ENCODE measurements at places on chromosomes 16 and 17.

DNA sequence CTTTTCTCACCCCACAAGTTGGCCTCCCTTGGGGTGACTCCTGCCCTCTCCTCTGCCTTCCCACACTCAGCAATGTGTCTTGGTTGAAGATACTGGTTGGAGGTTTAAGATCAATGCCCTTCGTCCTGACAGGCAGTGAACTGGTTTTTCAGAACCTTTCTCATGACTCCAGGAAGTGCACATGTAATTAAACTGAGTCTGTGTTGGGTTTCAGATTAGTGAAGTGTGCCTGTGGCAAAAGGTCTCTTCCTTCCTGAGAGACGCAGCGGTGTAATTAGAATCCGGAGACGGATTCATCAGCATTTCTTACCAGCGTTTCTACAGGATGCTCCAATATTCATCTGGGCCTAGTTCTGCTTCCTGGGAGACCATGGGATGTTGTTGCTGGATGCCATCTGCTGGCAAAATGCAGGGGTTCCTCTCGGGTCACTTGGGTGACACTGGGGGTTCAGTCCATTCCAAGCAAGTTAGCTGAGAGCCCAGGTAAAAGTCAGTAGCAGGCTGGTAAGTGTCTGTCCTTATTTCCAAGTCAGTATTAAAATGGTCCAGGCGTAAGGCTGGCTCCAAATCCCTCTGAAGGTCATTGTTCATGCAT, 233.3 kb downstream of the XYLT1 start:
- DNase-seq: no peak

DNA sequence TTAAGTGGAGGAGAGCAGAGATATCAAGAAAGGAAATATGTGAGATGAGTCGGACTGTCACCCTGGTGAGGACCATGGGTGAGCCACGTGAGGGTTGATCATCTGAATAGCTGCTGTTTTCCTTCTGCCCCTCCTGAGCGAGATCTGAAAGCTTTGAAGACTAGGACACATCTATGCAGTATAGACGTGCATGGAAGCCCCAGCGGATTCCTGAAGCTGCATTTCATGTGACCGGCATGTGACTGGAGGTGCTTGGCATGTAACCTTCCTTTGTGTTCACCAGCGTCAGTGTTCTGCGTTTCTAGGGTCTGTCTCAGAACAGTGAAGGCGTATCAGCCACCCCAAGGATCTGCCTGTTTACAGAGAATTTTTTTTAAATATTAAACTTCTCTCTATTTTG, 75.1 kb downstream of the MSI2 start:
- DNase-seq: no peak

DNA sequence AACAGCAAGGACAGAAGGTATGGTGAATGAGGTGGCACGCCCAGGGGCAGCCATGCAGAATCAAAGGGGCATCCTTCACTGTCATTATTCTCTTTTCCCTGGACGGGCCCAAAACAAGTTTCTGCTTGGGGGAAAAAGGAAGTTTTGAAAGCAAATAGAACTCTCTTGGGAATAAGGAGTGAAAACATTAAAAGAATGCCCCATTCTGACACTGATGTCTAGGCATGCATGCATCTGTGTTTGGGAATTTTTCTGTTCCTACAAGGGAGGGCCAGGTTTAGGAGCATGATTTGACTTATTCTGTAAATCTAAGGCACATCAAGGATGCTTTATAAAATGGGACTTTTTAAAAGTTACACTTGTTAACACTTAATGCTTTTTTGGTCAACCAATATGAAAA, 34.3 kb upstream of the SLC12A3 start:
- DNase-seq: no peak

GRCh38 chr17:59680314-59680713, 26.9 kb downstream of the PTRH2 start:
- no peak for DNase-seq

DNA sequence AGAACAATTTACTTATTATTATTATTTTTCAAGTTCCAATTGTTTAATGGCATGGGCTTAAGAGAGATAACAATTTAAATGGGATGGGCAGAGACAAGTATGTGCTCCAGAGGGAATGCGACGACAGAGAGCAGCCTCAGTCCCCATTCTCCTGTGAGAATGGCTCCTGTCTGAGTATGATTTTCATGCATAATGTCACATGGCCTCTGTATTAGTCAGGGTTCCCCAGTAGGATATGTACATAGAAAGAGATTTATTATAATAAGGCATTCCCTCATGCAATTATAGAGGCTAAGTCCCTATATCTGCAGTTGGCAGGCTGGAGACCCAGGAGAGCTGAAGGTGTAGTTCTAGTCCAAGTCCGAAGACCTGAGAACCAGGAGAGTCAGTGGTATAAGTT, 22.9 kb upstream of the NKD1 start:
- DNase-seq: no peak

DNA sequence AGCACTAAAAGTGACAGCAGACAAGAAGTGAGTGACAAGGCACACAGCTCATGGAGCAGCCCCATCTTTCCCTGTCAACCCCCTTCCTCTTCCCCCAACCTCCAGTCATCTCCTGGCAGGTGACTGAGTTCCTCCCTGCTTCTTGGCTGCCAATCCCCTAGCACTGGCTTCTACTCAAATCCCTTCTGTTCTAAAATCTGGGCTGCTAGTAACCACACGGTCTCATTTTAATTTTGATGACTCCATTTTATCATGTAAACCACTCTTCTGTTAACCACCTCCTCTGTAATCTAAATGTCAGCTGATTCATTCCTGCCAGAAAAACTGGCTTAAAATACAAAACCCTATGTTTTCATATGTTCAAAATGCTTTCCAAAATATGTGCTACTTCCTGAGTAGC, 419.8 kb upstream of the MON1B start:
- DNase-seq: no peak

DNA sequence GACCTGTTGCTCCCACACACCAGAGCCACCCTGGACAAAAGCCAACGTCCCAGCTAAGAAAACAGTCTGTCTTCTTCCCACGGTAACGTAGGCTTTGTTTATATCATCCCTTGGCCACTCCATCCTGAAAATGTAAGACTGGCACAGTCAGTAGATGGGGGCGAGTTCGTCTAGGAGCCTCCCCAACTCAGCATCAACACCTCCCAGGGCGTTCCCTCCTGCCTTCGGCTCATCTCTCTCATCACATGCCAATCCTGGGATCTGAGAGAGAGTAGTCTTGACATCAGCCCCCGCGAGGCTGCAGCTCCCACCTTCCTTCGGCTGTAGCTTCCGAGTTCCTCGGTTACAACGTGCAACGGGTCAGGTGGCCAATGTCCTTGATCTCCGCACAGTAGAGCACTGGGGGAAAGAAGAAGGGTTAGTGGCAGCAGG, 894 bp downstream of the RNF227 start:
- DNase-seq: no peak

DNA sequence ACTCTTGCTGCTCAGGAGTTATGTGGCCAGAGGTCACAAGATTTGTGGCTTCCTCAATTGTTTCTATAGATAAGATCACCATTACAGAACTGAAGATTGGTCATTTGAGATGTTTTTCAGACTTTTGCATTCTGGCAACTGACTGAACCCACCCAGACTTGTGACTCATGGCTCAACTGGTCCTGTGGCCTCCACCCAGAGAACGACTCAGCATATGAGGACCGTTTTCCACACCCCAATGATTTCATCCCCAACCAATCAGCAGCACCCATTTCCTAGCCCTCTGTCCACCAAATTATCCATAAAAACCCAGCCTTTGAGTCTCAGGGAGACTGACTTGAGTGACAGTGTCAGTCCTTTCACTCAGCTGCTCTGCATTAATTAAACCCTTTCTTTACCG, 143.2 kb upstream of the ASIC2 start:
- DNase-seq: no peak

GRCh38 chr17:34993031-34993430, 12.7 kb downstream of the LIG3 start:
- no peak for DNase-seq

GRCh38 chr17:79045842-79046196, 21.9 kb downstream of the C1QTNF1 start:
- peak; percentile 85 for DNase-seq

DNA sequence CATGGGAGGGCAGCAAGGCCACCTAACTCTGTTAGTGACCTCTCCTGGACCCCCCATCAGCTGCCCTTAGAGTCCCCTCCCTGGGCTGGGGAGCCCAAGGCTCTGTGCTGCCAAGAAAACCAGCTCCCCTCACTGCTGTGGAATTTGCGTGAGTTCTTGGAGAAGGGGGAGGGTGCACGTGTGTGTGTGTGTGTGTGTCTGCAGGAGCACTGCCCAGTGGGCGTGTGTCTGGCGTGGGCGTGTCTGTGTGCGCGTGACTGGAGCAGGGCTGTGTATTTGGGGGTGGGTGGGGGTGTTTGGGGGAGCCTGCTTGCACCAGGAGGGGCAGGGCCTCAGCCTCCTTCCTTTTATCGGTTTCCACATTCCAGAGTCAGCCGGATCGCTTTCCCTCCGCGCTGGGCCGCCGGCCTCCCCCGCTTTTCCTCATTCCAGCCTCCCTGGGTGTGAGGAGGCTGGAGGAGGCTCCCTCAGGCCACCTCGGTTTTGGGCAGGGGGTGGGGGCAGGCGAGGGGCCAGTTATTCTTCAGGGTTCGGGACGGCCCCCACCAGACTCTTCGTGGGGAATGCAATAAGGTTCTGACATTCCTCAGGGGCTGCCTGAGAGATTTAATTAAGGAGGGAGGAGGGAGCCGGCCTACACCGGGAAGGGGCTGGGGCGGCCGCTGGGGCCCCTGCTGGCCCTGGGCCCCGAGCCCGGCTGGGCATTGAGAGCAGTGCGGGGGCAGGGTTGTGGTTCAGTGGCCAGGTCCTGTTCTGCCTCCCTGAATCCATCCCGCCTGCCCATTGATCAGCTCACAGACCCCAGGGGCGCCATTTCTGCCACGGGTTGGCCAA, 2.5 kb downstream of the VASN start:
- no peak for DNase-seq

DNA sequence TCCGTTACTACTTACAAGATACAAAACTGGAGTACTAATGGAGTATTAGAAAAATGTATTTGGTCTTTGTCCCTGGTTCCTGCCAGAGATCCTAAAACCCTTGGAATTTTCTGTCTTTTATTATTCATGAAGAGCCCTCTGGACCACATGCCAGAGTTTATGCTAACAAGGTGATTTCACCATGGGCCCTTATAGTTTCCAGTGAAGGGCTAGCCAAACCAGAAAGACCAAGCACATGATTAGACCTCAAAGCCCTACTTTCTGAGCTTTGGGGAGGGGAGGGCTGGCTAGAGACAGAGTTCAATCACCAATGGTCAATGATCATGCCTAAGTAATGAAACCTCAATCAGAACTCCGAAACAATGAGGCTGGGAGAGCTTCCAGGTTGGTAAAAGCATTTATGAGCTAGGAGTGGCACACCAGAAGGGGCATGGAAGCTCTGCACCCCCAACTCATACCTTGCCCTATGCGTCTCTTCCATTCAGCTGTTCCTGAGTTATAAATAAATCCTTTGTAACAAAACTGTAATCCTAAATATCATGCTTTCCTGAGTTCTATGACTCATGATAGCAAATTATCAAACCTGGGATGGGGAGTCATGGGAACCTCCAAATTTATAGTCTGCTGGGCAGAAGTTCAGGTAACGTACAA, 10.4 kb downstream of the DCUN1D3 start:
- no peak for DNase-seq

- no peak for DNase-seq
These were observed 23.7 kb downstream of the CNGB1 start for GRCh38 chr16:57947261-57947660.

GRCh38 chr17:9924735-9925191, 19.7 kb upstream of the RCVRN start:
- DNase-seq: peak; percentile 76

- peak; percentile 29 for DNase-seq
These were observed 9.7 kb upstream of the ARL2BP start for GRCh38 chr16:57235128-57236021.

- no peak for DNase-seq
These were observed 84.0 kb upstream of the TNRC6C start for GRCh38 chr17:77874303-77875050.

DNA sequence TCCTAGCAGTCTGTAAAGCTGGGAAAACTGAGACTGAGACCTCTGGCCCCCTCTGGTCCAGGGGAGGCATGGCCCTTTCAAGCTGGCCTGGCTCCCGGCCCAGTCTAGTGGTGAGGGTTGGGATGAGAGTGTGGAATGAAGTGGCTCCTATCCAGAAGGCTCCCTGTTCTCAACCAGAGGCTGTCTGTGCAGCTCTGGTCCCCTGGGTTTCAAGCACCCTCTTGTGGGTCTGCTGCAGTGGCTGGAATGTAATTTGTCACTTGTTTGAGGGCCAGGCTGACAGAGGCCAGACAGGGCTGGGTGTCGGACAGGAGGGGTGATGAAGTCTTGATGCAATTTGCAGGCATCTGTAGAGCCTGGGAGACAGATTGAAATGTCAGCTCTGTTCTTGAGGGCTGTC, 22.1 kb upstream of the PHF12 start:
- DNase-seq: no peak

DNA sequence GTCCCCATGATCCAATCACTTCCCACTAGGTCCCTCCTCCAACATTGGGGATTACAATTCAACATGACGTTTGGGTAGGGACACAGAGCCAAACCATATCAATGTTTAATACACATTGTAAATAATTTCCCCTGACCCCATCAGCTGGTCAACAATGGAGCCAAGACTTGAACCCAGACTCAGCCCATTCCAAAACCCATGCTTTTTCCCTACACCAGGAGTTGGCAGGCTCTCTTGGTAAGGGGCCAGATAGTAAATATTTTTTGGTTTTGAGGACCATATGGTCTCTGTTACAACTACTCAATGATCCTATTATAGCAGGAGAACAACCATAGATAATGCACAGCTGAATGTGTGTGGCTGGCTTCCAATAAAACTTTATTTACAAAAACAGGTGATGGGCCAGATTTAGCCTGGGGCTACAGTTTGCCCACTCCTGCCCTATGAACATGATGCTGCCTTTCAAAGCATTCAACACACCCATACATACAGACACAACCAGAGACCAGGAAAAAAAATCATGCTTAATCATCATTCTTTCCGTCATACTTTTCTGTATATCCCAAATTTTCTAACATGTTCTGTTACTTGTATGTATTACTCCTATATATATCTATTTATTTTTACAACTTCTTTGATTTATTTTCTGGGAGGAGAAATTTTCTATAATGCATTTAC, 22.1 kb upstream of the MSI2 start:
- no peak for DNase-seq

GRCh38 chr16:87333581-87334331, 16.6 kb upstream of the C16orf95 start:
- DNase-seq: no peak

- no peak for DNase-seq
These were observed 6.1 kb downstream of the NOG start for GRCh38 chr17:56599566-56599965.

DNA sequence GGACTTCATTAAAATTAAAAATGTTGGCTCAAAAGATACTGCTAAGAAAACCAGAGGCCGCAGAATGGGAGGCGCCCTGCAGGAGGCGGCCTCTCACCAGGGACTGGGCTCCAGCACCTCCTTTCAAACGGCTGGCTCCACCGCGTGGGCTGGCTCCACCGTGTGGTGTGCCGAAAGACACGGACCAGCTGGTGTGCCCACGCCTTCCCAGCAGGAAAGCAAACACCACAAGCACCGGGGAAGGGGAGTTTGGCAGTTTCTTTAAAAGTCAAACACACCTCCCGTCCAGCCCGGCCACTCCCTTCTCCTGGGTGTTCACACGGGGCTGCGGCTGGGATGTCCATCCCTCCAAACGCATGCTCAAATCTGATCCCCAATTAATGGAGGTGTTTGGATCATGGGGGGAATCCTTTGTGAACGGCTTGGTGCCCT, 13.9 kb downstream of the HAGH start:
- DNase-seq: no peak

- DNase-seq: no peak
These were observed 26.9 kb upstream of the HLF start for GRCh38 chr17:55237841-55238178.

All from GM10248 (cell line).